ENCODE measurements at places on chromosomes 12 and 14.

DNA sequence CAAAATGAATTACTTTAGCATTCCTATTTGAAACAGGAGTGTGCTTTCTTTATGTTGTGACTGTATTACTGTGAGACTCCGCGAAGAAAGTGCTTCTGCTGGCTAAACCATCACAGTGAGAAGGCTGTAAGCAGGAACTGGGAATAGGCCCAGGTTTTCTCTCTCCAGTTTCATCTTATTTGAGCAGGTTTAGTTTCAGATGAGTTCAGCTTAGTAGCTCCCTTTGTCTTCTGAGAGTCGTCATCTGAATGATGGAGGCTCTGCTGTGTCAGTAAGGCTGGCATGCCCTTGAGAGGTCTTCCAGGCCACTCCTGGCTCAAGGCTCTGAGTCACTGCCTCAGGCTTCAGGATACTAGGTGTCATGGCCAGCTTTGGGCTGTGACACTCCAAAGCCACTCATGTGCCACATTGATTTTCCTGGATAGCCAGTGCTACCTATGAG lies 205.6 kb upstream of the RGS6 start:
- no peak for DNase-seq

- DNase-seq, result no peak
Measured at GRCh38 chr14:65352964-65353530, 59.5 kb upstream of the FUT8 start.

GRCh38 chr14:20441461-20441860 lies 5.5 kb upstream of the KLHL33 start:
- no peak for DNase-seq

GRCh38 chr14:66078006-66078405 lies 408.2 kb upstream of the CCDC196 start:
- DNase-seq, result no peak

DNA sequence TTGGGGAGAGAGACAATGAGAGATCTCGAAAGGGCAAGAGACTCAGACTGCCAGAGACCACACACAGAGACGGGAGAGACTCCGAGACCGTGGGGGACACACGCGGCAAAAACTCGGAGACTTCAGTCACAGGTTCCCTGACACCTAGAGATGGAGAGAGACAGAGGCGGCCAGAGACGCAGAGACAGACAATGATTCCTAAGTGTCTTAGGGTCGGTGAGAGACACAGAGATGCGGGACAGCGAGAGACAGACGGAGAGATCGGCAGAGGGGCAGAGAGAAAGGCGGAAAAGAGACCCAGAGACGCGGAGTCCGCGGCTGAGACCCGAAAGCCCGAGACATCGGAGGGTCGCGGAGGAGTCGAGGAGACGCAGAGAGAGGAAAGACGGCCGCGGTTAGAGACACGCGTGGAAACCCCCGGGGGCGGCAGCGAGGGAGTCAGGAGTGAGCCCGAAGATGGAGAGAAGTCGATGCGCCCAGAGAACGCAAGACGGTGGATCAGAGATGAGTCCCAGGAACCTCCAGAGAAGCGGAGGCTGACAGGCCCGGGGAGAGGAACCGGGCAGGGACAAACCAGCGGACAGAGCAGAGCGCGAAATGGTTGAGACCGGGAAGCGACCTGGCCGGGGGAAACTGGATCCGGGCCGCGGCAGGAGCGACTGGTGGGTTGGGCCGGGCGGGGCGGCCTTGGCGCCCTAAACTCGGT lies 7.8 kb downstream of the LHX5 start:
- DNase-seq, result no peak

DNA sequence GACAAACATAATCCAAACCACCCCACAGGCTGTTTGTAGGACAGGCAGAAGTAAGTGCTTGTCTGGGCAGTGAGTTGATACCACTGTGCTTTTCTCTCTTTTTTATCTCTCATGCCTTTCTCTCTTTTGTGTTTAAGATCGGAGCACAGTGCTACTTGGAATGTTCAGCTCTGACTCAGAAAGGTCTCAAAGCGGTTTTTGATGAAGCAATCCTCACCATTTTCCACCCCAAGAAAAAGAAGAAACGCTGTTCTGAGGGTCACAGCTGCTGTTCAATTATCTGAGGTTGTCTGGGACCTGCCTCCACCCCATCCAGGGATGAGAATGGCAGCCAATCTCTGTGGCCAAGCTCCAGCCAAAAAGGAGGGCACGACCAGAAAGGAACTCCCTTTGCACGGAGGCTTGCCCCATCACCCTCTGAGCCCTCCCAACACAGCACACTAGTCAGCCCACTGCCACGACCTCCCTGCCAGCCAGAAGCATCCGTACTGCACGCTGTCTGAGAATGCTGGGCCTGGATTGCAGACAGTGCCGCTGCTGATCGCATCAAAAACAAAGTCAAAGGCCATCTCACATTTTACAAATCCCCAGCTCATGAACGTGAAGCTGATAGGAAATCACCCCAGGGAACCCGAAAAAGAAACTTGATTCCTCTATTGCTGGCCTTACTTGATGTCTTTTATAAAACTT lies 27.8 kb downstream of the GPHB5 start:
- no peak for DNase-seq

- no peak for DNase-seq
Measured at GRCh38 chr12:120496413-120497340, 764 bp downstream of the DYNLL1 start.

- DNase-seq, result no peak
Measured at GRCh38 chr14:99035268-99035667, 236.7 kb downstream of the BCL11B start.

- DNase-seq, result no peak
Measured at GRCh38 chr12:100123316-100124095, 19.2 kb downstream of the BLTP3B start.

DNA sequence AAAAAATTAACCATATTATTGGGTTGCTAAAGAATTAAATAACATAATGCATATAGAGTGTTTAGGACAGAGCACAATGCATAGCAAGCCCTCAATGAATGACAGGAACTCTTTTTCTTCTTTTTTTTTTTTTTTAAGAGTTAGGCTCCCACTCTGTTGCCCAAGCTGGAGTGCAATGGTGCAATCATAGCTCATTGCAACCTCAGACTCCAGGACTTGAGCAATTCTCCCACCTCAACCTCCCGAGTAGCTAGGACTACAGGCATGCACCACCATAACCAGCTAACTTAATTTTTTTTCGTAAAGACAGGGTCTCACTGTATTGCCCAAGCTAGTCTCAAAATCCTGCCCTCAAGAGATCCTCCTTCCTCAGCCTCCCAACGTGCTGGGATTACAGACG lies 20.5 kb upstream of the MTERF2 start:
- DNase-seq, result no peak

- DNase-seq, result no peak
Measured at GRCh38 chr12:76003355-76003638, 28.3 kb downstream of the PHLDA1 start.

DNA sequence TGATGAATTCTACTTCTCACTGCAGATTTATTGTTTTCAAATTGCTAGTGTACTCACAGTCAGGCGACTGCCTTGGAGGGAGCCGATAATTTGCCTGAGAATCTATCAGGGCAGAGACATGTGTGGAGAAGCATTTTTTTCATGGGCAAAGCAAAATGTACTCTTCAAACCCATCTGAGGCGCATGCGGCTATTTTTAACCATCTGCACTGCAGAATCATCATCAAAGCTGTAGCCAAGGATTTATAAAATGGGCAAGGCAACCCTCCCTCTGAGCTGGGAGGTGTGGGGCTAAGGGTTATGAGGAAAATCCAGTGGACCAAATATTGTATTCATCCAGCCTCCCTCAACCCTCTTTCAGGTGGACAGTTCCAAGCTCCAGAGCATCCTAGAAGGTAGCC lies 37.7 kb downstream of the BEST3 start:
- DNase-seq, result no peak

DNA sequence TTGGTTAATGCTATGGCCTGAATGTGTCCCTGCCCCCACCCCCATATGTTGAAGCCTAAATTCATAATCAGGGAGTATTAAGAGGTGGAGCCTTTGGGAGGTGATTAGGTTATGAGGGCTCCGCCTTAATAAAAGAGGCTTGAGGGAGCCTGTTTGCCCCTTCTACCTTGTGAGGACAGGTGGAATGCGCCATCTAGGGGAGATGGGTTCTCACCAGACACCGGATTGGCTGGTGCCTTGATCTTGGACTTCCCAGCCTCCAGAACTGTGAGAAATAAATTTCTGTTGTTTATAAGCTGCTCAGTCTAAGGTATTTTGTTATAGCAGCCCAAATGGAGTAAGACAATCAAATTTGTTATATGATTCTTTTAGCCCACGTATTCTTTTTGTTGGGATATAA lies 148.3 kb downstream of the PTCSC3 start:
- DNase-seq, result no peak

- DNase-seq, result no peak
Measured at GRCh38 chr14:90455100-90455571, 58.3 kb downstream of the CALM1 start.

Data from right renal cortex interstitium (tissue), 3 donors.